Right ventricle myocardium superior (tissue), 1 donor: ENCODE measurements at places on chromosomes 3 and 15. TPM values are rescaled to one million over a fixed set of nuclear protein-coding genes. Genes with fewer than 3 reads are reported as not detected.

C2CD4A gene
- not detected for total RNA-seq

GPR160 gene
- total RNA-seq: 0.54 TPM

DNAJA4 gene
- total RNA-seq: 79.9 TPM

SLC35G2 gene
- total RNA-seq: 1.8 TPM

CIP2A gene
- total RNA-seq: 1.5 TPM

HYAL3 gene
- total RNA-seq: 1.2 TPM

NDUFAF3 gene
- total RNA-seq: 165 TPM

GOLGA8R gene
- total RNA-seq: 4.3 TPM

CLRN1 gene
- not detected for total RNA-seq

GNAT1 gene
- not detected for total RNA-seq

CX3CR1 gene
- 1.5 TPM for total RNA-seq

SERP1 gene
- total RNA-seq: 22.0 TPM

GREM1 gene
- total RNA-seq: not detected

TYRO3 gene
- 4.3 TPM for total RNA-seq

TUSC2 gene
- 28.2 TPM for total RNA-seq

WDR49 gene
- 2.6 TPM for total RNA-seq

SLC15A2 gene
- 5.0 TPM for total RNA-seq
